ENCODE measurements at places on chromosomes 11 and 22.
A peak's percentile ranks its signal among the peaks of the same experiment; 100 is the strongest.

- DNase-seq: no peak
Measured at GRCh38 chr11:17423533-17424310, 35.3 kb upstream of the KCNJ11 start.

- DNase-seq: no peak
Measured at GRCh38 chr22:36480941-36481392, 473 bp downstream of the TXN2 start.

DNA sequence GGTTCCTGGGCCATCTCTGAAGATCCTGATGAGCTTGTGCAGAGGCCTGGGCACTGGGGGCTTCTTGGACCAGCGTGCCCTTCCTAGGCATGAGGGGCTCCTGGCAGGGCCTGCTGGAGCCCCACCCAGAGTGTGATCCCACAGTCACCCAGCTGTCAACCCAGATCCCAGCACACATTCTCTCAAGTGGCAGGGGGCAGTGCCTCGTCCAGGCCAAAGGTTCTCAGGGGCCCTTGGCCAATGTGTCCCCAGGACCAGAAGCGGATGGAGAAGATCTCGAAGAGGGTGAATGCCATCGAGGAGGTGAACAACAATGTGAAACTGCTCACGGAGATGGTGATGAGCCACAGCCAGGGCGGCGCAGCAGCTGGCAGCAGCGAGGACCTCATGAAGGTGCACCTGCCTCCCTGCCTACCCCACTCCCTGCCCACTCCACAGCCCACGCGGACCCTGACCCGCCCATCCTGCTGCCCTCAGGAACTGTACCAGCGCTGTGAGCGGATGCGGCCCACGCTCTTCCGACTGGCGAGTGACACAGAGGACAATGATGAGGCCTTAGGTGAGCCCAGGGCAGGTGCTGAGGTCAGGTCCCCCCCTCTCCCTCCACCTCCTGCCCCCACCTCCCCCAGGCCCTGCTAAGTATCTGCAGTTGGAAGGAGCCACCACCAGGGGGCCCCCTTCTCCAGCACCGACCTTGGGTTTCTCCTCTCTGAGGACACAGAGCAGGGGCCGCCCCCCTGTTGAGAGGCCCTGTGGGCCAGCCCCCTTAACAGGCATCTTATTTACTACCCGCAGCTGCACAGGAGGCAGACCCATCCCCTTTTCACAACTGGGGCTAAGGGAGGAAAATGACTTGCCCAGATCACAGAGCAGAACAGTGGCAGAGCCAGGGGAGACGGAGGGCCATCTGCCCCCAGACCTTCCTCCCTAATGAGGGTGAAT lies 14.7 kb downstream of the GGA1 start:
- peak; percentile 66 for DNase-seq

- no peak for DNase-seq
Measured at GRCh38 chr11:17508791-17509190, 32.1 kb upstream of the ABCC8 start.

GRCh38 chr22:27382947-27383346 lies 418.6 kb downstream of the MN1 start:
- DNase-seq: no peak

- no peak for DNase-seq
Measured at GRCh38 chr11:111765320-111765983, 737 bp downstream of the PPP2R1B start.

DNA sequence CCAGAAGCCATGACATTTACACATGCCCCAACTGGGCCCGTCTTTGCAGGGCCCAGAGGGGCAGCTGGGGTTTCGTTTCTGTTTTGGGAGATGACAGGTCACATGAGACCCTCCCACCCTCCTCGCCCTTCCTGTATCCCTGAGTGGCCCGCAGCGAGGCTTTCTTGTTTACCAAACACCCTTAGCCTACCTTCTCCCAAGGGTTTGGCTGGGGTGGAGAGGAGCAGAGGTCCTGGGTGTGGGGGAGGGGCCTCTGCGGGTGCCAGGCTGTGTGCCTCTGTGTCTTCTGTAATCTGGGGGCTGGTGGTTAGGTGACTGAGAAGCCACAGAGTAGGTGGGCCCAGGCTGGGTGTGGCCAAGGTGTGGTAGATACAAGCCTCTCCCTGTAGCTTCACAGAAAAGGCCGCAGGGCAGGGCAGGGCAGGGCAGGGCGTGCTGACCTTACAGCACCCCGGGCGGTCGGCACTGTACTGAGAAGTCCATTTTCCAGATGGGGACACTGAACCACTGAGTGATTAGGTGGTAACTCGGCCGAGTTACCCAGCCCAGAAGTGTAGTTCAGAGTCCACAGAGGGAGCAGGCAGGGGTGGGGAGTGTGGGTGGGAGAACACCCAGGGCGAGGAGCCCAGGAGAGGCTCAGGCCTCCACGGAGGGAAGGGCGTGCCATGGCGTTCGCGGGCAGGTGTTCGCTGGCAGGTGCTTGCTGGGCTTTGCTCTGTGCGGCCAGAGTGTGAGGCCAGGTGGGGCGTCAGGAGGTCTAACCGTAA lies 8.7 kb downstream of the PRR5 start:
- no peak for DNase-seq

DNA sequence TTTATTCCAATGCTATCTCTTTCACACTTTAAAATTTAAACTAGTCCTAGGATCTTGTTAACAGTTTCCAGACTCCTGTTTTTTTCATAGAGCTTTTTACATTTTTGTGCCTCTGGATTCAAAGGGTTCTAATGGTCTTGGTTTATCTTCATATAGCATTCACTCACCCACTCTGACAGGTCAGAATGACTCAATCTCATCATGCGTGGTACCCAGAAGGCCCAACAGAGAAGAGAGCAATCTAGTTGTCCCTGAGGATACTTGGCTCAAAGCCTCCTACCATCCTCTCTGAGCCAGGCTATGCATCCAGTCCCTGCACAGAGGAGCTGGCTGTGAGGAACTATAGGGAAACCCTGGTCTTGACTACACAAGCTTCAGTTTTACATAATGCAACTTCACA lies 27.5 kb downstream of the MAML2 start:
- DNase-seq: no peak

GRCh38 chr22:42273855-42274451 lies 3.5 kb upstream of the TCF20 start:
- DNase-seq: no peak

- no peak for DNase-seq
Measured at GRCh38 chr11:111114091-111114490, 131.4 kb upstream of the POU2AF2 start.

DNA sequence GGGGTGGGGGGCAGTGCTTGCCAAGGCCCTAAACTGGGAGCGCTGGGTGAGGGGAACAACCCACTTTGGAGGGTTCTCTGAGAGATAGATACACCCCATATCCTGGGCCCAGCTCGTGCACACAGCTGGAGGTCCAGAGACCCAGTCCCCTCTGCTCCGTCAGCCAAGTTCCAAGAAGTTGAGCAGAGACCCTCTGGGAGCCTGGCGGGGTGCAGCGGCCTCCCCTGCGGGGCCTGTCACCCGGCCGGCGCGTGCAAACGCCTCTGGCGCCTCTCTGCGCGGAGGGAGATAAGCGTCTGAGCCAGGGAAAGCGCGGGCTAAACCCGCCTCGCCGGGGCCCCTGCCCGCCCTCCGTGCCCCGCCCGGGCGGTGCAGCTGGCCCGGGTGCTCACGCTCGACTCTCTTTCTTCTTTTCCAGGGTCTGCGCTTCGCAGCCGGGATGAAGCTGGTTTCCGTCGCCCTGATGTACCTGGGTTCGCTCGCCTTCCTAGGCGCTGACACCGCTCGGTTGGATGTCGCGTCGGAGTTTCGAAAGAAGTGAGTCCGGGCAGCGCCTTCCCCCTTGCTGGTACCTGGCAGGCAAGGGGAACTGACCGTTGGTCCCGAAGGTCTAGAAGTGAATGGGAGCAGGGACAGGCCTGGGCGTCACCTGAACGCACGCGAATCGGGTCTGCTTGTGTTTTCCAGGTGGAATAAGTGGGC lies 540 bp downstream of the ADM start:
- DNase-seq: no peak

- no peak for DNase-seq
Measured at GRCh38 chr22:38257181-38257580, 15.6 kb downstream of the TMEM184B start.

GRCh38 chr11:6943131-6943530 lies 16.9 kb downstream of the ZNF215 start:
- no peak for DNase-seq

GRCh38 chr22:31227186-31227585 lies 15.1 kb downstream of the LIMK2 start:
- DNase-seq: no peak

- no peak for DNase-seq
Measured at GRCh38 chr22:27419473-27419872, 382.1 kb downstream of the MN1 start.

DNA sequence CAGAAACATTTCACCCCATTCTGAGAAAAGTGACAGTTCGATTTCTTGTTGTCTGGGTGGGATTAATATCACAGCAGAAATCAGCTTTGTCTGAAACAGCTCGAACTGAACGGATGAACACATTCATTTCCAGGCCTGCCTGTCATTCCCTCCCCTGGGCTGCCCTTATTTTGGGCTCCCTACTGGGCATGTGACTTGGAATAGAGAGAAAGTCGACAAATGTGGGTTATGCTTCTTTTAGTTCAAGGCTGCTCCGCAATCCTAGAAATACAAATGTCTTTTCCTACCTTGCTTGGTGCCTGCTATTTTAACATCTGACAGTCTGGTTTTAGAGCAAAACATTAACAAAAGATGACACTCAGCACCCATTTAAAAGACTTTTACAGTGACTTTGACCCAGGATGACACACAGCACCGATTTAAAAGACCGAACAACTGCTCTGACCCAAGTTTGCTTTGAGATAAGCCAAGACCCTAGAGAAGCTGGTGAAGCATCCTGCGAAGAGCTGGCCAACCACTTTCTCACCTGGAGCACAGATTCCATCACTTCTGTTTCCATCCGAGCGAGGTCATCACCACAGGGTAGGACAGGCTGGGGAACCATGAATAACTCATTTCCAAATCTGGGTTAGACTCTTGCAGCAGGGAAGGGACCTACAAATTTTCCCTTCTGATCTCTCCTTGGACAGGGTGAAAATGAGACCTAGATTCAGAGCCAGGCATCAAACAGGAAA lies 13.1 kb downstream of the CLMP start:
- no peak for DNase-seq

- DNase-seq: no peak
Measured at GRCh38 chr11:119205080-119205479, 1.1 kb upstream of the CBL start.

GRCh38 chr11:93221539-93221938 lies 23.7 kb upstream of the SLC36A4 start:
- no peak for DNase-seq

GRCh38 chr11:70333261-70333660 lies 62.8 kb downstream of the PPFIA1 start:
- no peak for DNase-seq

DNA sequence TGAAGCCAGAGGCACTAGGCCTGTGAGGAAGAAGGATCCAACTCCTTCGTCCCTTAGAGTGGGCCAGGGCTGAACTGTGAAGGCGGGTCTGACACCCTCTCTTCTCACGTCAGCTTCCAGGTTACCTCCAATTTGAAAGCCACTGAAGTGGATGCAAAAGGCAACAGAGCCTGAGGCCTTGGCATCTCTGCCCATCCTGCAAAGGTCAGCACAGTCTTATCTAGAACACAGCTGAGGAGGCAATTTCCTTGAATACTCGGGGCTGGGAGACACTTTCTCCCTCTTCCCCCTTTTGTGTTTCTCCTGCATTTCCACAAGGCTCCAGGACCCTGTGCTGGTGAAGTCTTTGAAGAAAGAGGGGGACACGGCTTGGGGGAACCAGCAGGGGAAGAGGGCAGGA lies 91.6 kb upstream of the PAX6 start:
- DNase-seq: no peak

- DNase-seq: no peak
Measured at GRCh38 chr11:81658722-81659121, 1074.9 kb downstream of the FAM181B start.

DNA sequence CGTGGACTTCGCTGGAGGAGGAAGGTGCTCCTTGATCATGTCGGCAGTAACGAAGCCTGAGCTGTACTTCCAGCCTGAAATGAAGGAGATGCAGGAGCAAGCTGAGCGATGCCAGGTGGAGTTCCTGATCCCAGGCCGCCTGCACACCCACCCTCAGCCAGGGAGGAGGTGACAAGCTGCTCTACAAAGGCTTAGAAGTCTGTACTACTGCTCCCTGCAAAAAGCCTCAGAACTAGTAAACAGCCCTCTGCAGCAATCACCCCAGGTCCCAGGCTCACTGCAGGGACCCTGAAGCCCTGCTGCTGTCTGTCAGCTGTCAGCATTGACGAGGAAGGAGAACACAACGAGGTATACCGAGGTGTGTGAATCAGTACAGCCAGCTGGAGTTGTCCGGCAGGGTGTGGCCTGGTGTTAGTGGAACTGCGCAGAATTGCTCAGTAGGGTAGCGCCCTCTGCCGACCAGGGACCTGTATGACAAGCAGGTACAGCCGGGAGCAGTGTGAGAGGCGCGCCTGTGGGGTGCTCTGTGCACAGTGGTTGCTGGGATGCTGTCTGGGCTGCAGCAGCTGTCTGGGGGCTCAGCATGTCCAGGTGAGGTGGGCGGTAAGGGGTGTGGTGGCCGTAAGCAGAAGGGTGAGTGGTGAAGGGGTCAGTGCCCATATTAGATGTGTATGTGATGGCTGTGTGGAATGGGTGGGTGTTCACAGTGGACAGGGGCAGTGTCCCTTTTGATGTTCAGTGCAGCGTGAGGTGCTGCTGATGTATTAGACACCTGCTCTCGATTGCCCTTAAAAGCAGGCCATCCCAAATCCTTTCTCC lies 7.6 kb downstream of the CYB5R2 start:
- peak; percentile 61 for DNase-seq

DNA sequence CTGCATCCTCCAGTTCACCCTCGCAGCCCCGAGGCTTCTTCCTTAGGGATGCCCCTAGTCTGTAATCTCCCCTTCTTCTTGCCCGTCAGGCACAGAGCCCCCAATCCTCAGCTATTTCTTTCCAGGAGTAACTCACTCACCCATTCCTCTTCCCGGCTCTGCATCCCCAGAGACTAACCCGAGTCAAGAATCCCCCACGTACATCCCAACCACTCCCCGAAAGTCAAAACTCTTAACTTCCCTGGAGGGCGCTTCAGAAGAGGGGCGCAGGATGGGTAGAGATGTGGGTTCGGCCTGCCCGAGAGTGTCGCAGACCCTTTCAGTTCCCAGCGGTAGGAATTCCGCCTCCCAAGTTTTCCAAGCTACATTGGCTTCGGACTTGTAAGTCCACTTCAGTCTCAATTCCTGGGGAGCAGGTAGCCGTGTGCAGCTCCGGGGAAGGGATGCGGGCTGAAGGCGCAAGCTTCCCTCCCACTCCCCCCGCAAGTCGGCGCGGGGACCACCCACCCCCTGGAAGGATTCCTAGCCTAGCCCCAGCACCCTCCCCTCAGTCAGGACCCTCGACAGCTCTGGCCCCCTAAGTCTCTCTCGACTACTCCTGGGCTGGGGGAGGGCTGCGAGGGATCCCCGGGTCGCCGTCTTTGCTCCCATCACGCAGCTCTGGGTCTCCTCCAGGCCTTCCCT lies 871 bp downstream of the BDNF start:
- no peak for DNase-seq

- no peak for DNase-seq
Measured at GRCh38 chr11:130042093-130042591, 27.6 kb upstream of the APLP2 start.

GRCh38 chr11:68358416-68358815 lies 46.0 kb downstream of the LRP5 start:
- DNase-seq: no peak

Measured in stimulated activated CD8-positive, alpha-beta memory T cell treated with anti-CD3 and anti-CD28 coated beads, Interleukin-12 subunit alpha, Interleukin-12 subunit beta, amount 100 ng/mL, for 1 hour (primary cell).